ENCODE measurements at places on chromosomes 7 and 10.

DNA sequence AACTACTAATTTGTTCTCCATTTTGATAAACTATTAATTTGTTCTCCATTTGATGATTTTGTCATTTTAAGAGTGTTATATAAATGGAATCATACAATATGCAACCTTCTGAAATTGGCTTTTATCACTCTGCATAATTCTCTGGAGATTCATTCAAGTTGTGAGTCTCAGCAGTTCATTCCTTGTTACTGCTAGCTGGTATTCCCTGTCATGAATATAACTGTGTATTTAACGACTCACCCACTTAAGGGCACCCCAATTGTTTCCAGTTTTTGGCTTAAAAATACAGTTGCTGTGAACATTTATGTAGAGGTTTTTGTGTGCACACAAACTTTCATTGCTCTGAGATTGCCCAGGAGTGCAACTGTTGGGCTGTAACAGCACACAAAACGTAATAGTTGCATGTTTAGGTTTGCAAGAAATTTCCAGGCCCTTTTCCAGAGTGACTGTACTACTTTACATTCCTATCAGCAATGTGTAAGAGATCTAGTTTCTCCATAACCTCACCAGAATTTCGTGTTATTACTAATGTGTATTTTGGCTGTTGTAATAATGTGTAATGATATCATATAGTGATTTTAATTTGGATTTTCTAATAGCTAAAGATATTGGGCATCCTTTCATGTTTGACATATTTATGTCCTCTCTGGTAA lies 153.2 kb upstream of the ADCY1 start:
- no peak for DNase-seq

GRCh38 chr7:131948434-131949053 lies 392.1 kb upstream of the PODXL start:
- DNase-seq = no peak

- no peak for DNase-seq
These were observed 238.0 kb downstream of the EBF3 start for GRCh38 chr10:129725890-129726631.

DNA sequence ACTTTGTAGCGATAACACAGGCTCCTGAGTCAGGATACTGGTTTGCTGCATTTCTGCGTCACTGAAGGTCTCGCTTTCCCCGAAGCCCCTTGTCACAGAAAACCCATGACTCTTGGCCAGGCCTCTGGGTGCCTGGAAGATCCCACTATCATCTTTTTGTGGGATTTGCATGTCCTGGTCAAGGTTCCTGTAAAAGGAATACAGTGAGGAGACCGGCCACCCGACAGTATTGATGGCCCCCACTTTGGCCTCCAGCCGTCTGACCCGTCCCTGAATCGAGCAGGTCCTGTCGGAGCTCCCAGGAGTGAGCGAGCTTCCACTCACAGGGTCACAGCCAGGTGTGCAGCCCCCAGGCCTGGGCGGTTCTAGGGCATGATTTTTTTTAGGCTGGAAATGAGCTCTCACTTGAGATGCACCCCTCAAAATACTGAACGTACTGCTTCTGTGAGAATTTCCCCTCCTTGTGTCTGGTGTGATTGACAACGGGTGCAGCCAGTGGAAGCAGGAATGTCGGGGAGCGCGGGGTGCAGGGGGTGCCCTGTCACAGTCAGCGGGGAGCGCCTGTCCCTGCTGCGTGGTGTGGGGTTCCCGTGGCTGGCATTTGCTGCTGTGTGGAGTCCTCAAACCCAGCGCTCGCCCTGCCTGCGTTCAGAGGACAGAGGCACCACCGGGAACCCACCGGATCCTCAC lies 75.8 kb downstream of the DNAJB6 start:
- no peak for DNase-seq

DNA sequence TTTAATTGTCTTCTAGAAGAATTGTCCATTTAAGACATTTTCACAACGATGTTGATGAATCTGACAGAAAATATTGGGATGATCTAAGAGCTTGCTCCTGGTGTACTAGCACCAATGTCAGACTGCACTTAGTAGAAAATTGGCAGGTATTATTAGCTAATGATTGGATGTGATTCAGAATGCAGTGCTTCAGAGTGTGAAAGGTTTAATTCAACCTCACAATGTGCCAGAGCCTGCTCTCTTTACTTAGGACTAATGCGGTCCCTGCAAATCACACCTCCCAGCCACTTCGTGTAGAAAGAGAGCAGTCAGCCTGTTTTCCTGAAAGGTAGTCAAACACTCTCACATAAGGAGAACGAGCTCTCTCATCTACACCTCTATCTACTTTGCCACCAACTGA lies 197.5 kb downstream of the ZNF438 start:
- no peak for DNase-seq

DNA sequence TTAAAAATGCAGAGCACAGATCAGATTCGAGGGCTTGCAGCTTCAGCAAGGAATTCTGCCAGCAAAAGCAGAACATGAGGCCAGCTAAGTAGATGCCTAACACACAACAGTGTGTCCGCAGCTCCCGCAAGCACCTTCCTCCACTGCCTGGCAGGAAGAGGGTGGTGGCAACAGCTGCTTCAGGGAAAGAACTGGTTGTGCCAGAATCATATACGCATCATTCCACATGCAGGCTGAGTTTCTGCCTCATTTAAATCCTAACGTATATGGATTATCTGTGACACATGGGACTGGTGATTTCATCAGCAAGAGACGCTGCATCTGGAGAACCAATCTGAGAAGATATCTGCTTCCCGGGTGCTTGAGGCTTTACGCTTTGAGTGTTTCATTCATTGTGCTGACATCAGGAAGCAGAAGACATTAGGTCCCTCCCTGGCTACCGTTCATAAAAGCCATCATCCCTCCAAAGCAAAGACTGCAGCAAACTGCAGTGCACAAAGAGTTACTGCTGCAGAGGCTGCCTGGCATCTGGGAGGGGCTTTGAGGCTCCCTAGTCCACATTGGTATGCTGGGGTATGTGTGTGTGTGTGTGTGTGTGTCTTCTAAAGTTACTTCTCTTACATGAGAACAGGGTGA lies 78.8 kb downstream of the FAM13C start:
- DNase-seq = no peak

- DNase-seq = peak; percentile 64
These were observed at the start of gene PIK3AP1 for GRCh38 chr10:96720422-96721206. PIK3AP1 (minus strand) TSS chr10:96720514; CDS start chr10:96720394, 120 bp downstream.

GRCh38 chr10:17476073-17476472 lies 21.7 kb upstream of the ST8SIA6 start:
- no peak for DNase-seq

DNA sequence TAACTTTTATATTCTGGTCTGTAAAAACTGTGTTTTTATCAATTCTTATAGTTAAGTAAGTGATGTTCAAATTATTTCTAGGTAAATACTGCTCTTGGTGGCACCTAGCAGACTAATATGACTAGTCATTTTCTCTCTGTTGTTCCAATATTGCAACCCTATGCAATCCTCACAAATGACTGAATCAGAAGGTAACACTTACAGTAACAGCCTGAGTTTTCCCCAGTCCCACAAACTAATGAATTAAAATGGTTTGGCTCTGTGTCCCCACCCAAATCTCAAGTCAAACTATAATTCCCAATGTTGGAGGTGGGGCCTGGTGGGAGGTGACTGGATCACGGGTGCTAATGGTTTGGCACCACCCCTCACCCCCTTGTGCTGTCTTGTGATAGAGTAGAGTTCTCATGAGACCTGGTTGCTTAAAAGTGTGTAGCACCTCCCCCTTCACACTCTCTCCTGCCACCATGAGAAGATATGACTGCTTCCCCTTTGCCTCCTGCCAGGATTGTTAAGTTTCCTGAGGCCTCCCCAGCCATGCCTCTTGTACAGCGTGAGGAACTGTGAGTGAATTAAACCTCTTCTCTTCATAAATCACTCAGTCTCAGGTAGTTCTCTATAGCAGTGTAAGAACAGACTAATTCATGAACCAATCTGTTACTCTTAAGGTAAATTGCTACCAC lies 43.5 kb downstream of the MTPN start:
- DNase-seq = no peak

GRCh38 chr10:96268341-96268909 lies 2.9 kb downstream of the BLNK start:
- DNase-seq = no peak

DNA sequence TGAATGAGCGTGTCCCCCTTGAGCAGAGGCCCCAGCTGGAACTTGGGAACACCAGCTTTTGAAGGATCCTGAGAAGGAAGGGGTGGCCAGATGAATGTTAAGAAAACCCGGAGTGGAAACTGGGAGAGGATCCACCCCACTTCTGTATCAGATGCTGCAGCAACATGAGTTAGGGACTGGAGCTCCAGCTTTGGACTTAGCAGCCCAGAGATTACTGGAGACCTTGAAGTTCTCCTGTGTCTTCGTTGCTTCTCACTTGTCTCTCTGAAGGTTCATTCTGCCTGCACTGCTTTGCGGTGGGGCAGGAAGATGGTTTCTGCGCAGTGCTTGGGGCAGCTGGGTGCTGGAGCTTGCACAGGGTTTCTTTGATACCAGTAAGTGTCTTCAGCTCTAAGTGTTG lies 9.3 kb downstream of the TMEM248 start:
- no peak for DNase-seq

- no peak for DNase-seq
These were observed at the start of gene ENTPD1 for GRCh38 chr10:95756041-95756761. ENTPD1 (plus strand) TSS chr10:95756163; CDS start chr10:95756240, 77 bp downstream.

All from activated CD4-positive, CD25-positive, alpha-beta regulatory T cell treated with anti-CD3 and anti-CD28 coated beads, Interleukin-2, amount 50 U/mL, for 72 hours (primary cell).